Adipocyte (in vitro differentiated cells): ENCODE measurements at places on chromosomes 11 and 22.

GRCh38 chr22:48905206-48905975, 922.3 kb downstream of the BRD1 start:
- DNase-seq, result no peak

GRCh38 chr11:113319085-113319484, 4.7 kb downstream of the TTC12 start:
- DNase-seq, result no peak

- no peak for DNase-seq
These were observed 20.4 kb downstream of the P2RX3 start for GRCh38 chr11:57358543-57358961.

- DNase-seq, result no peak
These were observed 68.0 kb downstream of the GAB2 start for GRCh38 chr11:78349624-78350023.

- DNase-seq, result no peak
These were observed 651.4 kb upstream of the CHORDC1 start for GRCh38 chr11:90874281-90874680.

DNA sequence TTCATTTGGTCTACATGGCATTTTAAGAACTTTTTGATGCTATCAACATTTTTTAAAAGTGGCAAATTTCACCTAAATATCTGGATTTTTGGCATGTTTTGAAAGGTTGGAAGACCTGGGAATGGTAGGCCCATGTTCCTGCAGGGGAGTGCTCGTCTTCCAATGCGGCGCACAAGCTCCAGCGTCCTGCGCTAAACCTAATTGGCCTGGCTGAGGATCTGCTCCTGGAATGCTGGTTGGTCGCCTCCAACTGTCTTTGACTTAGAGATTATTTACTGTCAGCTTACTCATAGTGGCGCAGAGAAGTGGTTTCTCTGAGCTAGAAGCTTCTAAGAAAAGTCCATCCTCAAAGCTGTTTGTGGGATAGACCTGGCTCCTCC, 626 bp upstream of the LIMK2 start:
- no peak for DNase-seq

- DNase-seq, result peak; percentile 78
These were observed 897 bp downstream of the MAP6 start for GRCh38 chr11:75667831-75668450.

DNA sequence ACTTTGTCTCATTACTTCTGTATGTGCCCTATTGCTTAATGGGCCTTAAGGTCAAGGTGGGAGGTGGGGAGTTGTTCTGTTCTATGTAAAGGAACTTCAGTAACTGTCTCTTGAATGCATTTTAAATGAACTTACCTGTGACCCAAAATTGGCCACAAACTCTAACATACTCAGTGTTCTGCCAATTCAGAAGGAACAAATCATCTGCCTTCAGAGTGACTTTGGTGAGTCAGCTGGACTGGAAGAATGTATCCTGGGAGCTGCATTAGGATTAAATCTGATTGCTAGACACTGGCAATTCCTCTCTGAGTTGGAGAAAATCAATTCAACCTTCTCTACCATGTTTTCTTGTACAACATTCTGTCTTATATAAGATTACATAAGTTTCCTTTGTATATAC, 1104.8 kb downstream of the DLG2 start:
- peak; percentile 5 for DNase-seq

- DNase-seq, result no peak
These were observed 6.4 kb downstream of the KCTD17 start for GRCh38 chr22:37057796-37058510.

DNA sequence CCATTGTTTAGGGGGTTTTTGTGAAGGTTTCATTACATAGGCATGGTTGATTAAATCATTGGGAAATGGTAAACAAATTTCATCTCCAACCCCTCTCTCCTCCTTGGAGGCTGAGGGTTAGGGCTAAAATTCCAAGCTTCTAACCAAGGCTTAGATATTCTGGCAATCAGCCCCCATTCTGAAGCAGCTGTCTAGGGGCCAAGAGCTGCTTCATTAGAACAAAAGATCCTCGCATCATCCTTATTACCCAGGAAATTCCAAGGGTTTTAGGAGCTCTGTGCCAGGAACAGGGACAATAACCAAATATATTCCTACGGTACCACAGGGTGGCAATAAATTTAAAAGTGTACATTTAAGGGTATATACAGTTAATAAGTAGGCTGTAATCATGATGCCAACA, 22.5 kb upstream of the EED start:
- DNase-seq, result no peak

DNA sequence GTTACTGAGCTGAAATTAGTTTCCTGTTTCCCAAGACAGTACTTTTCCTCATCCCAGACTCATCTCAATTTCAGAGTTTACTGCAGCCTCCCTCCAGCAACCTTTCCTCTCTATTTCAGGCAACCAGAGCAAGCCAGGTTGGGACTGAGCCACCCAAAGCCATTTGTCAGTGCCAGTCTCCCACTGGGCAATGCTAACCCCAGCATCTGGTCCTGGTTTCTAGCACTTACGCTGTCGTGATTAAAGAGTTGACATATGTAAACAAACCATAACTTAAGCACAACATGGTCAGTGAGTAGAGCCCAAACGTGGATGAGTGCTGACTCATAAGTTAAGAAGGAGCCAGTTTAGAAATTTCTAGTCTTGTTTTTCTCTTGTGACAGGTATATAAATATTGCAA, 119.6 kb upstream of the BLID start:
- DNase-seq, result peak; percentile 90

DNA sequence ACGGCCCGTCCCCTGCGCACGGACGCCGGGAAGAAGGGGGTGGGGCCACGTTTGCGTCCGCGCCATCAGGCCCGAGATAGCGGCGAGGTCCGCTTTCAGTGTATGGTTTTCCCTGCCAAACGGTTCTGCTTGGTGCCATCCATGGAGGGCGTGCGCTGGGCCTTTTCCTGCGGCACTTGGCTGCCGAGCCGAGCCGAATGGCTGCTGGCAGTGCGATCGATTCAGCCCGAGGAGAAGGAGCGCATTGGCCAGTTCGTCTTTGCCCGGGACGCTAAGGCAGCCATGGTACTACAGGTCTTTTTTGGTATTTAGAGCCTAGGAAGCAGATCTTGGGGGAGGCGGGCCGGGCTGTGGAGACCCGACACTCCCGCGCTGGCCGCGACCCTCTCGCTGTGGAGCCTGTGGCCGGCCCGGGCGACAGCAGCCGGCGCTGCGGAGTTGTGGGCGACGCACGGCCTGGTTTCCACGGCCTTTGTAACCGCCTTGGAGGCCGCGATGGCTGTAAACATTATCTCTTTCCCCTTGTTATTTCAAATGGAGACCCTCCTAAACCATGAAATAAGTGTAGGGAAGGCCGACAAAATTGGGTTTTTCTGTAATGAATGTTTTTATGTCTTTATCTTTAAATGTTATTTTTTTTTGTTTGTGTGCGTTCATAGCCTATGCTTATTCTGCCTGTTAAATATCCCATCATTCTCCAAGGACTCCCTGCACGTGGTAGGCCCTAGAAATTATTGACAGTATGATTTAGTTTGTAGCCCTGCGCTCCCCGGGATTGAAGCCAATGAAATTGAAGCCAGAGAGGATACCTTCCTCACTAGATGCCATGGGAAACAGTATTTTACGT, at the start of gene AASDHPPT:
Gene AASDHPPT (plus strand): TSS at position 54 of the 847 bp plus-strand sequence. CDS start 49 bp downstream, at position 103.
- DNase-seq, result peak; percentile 73

- no peak for DNase-seq
These were observed 53.0 kb downstream of the GRAMD4 start for GRCh38 chr22:46673205-46673604.

GRCh38 chr11:70205049-70205725, 2.1 kb downstream of the FADD start:
- DNase-seq, result no peak

DNA sequence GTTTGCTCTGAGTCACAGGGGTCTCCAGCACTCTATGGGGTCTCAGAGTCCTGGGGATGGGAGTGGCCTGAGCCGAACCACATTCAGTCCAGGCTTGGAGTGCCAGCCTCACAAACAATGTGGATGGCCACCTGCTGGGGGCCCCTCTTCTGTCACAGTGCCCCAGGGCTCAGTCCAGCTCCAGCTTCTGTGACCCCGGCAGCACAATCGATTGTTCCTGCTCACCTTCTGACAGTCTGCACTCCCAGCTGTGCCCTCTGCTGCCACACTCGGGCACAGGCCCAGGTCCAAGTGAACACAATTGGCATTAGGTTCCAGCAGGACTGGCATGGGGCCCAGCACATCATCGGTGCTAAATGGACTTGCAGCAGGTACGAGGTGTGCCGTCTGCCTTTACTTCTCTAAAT, 84.8 kb downstream of the TP53I11 start:
- no peak for DNase-seq

GRCh38 chr11:14237444-14237961, 121.5 kb downstream of the RRAS2 start:
- no peak for DNase-seq

- DNase-seq, result peak; percentile 71
These were observed 82.4 kb downstream of the AASDHPPT start for GRCh38 chr11:106159836-106160235.
